ENCODE measurements at places on chromosomes 4 and X.
A peak's percentile ranks its signal among the peaks of the same experiment; 100 is the strongest.

DNA sequence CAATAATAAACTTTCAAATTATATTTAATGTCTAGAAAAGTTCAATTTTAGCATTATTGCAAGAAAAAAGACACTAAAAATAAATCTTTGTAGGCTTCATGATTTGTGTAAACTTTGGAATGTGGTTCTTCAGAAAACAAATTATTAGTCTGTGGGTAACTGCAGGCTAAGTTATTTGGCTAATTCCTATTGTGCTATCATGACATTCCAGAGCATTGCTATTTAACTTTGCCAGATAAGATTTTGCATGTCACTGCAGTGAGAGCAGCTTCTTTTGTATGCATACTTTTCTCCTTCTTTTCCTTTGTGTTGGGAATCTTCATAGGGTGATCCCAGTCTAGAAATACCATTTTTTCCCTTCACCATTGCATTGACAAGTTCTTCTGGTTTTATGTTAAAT is 130.0 kb downstream of the AWAT2 start:
- DNase-seq = no peak

DNA sequence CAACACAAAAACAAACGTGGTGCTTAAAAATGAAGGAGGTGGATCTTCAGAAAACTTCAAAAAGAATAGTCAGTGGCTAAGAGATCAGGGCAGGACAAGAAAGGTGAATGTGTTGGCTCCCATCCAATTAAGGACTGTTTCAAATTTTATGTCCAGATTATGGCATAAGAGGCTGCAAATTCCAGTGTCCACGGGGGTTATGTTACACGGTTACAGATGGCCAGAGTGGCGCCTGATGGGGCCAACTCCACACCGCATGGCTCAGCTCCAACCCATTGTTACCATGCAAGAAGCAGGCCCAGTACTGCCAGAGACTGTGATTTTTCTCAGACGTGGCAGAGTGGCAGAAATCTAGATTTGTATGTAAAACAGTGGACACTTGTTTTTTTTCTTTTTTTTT is 168.4 kb upstream of the TENM3 start:
- no peak for DNase-seq

DNA sequence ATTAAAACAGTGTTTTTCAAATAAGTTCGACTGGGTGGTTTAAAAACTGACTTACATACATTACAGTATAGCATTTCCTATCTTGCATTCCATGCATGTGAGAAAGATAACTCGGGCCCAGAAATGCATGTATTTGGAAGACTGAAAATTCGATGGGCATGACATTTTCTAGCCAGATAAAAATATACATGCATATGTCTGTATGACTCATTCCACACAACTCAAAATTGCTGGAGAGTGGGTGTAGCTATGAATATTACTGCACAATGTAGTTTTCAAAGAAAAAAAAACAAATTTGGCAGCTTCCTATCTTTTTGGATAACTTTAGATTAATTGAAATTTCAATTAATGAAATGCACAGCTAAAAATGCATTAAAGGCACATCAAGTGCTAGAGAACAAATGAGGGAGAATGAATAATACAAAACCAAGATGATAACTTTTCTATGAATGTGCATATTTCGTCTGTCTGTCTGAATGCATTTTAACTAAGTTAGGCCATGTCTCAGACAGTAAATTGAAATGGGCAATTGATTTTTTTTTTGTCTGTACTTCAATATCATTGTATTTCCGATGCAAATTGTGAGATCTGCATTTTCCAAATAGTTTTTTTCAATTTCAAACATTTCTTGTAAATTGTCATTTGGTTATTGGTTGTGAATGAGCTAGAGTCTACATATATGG is 54.5 kb upstream of the GABRA2 start:
- no peak for DNase-seq

GRCh38 chr4:7926822-7927221 is 12.8 kb downstream of the AFAP1 start:
- DNase-seq = no peak

- DNase-seq = no peak
Observed at GRCh38 chr4:176906709-176907108, 114.0 kb upstream of the VEGFC start.

GRCh38 chrX:43898406-43899035 is 16.3 kb upstream of the MAOB start:
- DNase-seq = no peak

DNA sequence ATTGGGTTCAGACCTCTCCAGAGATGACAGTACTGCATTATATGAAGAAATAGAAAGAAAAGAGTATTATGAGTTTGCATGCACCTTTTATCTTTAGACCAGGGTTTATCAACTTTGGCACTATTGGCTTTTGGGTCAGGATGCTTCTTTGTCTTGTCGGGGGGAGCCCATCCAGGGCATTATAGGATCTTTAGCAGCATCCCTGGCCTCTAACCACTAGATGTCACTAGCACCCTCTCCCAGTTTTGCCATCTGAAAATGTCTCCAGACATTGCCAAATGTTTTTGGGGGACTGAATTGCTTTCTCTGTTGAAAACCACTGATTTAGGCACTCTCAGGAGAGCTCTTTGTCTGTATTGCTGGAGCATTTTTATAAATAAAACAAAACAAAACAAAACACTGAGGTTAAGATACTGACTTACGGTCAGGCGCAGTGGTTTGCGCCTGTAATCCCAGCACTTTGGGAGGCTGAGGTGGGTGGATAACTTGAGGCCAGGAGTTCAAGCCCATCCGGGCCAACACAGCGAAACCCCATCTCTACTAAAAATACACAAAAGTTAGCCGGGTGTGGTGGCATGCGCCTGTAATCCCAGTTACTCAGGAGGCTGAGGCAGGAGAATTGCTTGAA is 23.6 kb downstream of the CA5B start:
- DNase-seq = no peak

DNA sequence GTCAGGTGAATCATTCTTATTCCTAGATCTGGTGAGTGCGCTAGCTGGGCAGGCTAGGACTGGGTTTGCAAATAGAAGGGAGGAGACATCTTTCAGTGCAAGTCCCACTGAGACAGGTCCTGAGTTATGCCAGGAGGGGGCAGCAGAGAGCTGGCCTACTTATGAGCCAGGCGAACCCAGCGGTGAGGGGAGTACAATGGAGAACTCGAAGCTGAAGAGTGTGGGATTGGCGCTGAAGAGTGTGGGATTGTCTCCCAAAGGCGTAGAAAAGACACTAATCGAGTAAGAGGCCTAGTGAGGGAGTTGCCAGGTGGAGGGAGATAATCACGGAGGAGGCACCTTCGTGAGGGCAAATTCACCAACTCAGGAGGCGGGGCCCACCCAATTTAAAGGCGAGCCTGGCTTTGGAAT is 91.7 kb upstream of the CXorf66 start:
- peak; percentile 47 for DNase-seq

- DNase-seq = no peak
Observed at GRCh38 chr4:38902695-38903094, 35.1 kb downstream of the FAM114A1 start.

DNA sequence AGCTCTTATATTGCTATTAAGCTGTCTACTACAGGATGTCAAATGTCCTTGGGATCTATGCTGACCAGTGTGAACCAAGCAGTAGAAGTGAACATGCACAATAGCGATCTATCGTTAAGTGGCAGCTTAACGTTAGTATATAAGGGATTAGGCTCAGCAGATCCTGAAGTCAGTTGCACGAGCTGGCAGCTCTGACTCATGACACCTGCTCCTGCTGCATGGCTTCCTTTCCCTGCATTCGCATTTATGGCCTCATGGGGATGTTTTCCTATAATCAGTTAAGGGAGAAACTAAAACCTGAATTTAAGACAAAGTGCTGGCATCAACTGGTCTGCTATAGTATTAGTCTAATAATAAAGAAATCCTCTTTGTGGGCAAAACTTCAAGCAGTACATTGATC is 12.7 kb upstream of the MCUB start:
- DNase-seq = no peak

DNA sequence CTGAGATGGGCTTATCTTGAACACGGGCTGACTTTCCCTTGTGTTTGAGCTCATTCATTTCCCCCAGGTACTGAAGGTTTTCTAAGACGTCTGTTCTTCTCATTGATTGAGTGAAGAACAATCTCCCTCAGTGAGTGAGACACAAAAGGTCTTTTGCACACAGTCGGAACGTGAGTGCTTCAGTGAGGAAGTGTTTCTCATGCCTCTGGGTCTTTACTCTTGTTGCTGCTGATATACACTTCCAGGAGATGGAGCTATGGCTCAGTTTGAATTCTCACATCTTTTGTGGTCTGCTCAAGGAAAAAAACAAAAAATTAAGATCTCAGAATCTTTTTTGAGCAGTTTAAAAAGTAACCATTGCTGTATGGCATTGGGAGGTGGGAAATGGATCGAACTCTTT is 981.9 kb upstream of the TENM3 start:
- no peak for DNase-seq

DNA sequence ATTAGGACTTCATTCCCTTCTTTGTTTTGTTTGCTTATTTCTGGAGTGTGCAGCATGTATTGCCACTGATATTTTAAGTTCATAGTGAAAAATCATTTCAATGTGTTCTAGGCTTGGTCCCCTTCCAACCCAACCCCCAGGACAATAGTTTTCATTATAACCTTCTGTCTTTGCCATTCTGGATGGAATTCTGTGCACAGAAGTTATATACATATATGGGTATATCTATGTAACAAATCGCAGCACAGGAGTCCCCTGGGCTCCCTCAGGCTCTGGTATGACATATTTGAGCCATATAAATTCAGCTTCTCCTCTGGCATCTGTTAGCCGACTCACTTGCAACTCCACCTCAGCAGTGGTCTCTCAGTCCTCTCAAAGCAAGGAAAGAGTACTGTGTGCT is at the start of gene TNMD:
TNMD (plus strand) TSS at position 326 of the 400 bp plus-strand sequence. CDS start 83 bp downstream, outside the sequence.
- no peak for DNase-seq

DNA sequence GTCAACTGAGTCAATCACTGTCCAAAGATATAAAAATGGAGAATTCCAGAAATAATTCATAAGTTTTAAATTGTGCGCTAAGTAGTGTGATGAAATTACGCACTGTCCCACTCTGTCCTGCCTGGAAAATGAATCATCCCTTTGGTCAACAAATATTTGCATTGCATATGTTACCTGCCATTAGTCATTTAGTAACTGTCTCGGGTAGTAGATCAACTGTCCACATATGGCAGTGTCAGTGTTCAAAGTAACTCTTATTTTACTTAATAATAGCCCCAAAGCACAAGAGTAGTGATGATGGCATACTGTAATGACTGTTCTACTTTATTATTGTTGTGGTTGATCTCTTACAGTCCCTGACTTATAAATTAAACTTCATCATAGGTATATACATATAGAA is 3.4 kb downstream of the YTHDC1 start:
- DNase-seq = no peak

GRCh38 chrX:54945224-54945623 is 24.6 kb downstream of the TRO start:
- DNase-seq = no peak

DNA sequence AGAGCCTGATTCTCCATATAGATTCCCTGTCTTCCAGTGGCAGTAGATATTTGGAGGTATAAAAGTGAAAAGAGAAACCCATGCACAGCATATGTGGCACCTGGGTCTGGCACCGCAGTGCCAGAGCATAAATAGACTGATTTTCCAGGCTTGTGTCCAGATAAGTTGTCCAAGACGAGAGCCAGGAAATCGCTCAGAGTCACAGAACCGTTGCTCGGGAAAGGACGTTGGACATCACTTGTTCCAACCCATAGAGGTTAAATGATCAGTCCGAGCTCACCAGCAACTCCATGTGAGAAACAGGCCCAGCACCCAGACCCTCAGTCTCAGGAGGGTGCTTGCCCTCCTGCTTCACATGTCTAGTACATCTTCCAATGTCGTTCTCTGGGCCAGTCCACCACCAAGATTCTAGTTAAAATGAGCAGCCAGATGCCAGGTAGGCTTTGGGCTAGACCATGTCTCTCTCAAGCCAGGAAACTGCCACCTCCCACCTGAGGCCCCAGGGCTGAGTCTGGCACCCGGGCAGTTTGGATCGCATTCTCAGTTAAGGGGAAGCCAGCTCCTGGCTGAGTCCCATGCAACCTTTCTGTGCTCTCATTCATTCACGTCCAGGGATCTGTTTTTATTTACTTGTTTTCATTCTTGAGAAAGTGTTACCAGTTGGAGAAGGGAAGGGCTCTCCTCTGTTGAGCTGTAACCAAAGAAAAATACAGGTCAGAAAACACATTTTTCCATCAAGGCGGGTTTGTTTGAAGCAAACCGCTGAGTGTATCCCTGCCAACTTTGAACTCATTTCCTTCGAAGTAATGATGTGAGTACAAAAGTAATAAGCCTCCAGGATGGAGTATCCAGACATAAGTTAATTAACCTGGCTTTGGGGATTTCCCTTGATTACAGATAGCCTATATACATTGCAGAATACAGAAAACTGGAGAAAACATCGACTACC is 91.7 kb downstream of the PHOX2B start:
- DNase-seq = no peak

DNA sequence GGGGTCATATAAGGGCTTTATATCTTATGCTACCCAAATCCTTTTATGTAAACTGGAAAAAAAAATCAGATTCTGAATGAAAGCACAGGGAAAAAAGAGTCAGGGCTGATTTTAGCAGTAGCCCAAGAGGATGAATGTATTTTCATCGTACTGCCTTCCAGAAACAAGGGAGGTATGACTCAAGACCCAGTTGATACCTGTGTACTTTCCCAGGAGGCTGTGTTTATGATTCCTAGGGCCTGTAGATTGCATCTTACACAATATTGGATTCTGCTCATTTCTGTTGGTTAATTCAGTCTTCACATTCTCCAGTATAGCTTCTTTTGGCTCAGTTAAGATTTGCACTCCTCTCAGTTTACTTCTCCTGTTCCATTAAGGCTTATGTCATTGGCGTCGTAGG is 127.9 kb upstream of the LIMCH1 start:
- no peak for DNase-seq

DNA sequence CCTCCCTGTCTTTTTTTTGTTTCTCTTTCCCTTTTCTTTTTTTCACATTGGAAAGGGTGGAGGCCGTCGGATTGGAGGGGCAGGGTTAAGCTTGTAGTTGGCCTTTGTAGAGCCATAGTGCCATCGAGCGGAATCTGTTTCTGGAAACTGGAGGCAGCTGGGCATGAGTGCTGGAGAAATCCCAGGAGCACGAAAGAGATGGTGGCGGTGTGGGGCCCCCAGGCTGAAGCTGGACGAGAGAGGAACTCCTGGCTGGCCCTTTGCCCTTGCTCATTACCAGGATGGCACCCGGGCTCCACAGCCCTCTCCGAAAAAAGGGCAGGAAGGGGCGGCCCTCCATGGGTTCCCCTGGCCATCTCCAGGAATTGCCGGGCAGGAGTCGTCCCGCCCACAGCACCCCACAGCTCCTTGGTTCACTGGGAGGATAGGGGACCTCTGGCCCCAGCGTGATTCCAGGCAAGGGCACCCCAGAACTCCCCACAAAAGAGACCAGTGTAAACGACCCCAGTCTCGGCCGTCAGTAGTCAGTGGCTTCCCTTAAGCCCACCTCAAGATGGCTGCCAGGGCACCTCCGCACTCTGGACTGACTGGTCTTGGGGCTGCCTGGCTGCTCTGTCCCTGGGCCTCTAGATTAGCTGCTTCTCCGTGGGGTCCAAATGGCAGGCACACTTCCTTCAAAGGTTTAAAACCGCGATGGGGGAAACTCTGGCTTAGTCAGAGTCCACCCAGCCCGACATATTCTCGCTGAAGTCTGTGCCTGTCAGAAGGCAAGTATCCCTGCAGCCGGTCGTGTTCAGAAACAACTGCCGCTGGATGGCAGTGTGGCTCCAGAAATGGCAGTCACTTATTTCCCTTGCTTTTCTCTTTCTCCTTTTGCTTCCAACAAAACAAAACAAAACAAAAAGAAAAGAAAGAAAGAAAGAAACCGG is 74.1 kb downstream of the NBDY start:
- peak; percentile 66 for DNase-seq

GRCh38 chr4:115234405-115235093 is 121.1 kb upstream of the NDST4 start:
- no peak for DNase-seq

GRCh38 chrX:19332983-19333382 is 10.7 kb upstream of the PDHA1 start:
- no peak for DNase-seq
